ENCODE measurements at places on chromosomes 5 and 9.

DNA sequence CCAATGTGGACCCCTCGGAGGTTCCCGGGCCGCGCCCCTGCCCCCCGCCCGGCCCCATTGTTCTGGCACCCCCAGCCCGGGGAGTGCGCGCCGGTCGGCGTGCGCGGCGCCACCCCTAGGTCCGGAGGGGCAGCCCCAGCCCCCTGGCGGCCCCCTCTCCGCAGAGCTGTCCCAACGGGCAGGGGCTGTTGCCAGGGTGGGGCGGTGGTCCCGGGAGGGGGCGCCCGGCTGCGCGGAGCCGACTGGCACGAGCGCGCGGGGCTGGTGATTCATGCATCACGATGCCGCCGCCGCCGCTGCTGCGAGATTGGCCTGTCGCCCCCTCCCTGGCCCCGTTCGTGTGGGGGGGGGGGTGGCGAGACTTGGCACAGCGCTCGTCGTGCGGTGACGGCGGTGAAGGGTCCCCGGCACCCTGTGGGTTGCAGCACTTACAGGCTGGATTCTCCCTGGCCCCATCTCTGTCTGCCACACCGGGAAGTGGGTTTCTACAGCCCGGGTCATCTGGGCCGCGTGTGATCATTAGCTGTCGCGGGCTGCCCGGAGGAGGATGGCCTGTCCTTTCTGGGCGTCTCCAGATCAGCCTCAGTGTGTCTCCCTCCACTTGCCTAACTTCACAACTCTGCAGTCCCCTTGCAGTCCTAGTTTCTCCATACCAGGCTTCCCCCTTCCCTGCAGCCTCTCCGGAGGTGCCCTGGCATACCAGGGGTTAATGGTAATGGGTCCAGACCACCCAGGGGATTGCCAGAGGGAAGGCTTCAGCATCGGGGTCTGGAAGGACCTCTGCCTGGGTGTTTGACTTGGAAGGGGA lies 858 bp downstream of the NCS1 start:
- DNase-seq, result no peak

- DNase-seq, result no peak
These were observed 223.5 kb downstream of the ARRDC3 start for GRCh38 chr5:91159647-91160046.

DNA sequence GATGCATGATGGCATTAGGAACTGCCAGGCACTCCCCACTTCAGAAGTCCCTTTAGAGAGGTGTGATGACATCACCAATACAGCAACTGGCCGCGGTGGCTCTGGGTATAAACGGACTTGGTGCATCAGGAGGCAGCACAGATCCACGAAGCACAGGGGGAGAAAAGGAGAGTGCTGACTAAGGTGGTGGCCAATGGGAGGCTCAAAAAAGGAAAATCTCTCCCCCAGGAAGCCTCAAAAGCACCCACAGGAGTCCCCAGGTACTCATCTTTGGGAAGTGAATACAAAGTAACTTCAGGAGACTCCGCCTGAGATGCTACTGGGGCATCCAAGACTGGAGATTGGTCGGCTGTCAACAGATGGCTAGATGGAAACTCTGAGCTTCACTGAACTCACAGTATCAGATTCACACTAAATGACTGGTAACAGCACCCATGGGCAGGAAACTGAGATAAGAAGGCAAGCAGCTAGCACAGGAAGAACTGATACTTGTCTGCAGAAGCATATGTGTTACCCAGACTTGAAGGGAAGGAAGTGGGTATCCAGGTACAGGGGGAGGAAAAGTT lies 7.6 kb downstream of the TTC39B start:
- no peak for DNase-seq

DNA sequence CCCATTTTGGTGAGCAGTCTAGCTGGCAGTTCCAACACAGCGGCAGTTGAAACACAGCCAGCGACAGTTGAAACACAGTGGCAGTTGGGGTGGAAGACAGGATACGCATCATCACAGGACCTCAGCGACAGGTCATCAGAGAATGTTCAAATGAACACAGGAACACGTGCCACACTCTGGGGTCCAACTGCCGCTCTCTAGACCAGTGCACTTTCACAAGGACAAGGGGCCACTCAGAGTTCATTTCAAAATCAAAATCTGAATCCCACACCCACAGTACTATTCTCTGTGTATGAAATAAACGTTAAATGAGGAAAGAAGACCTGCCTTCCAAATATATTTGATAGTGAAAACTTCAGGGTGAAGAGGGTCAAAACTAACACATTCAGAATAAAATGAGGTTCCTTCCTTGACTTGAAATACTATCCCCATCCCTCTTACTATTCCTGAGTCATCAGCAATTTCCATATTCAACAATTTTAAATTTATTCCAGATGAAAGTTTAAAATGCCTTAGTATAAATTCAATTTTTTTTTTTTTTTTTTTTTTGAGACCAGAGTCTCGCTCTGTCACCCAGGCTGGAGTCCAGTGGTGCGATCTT lies 53.0 kb upstream of the SIMC1 start:
- DNase-seq, result no peak

GRCh38 chr9:110655754-110656641 lies 12.6 kb upstream of the MUSK start:
- no peak for DNase-seq

GRCh38 chr9:91558395-91558794 lies 134.8 kb upstream of the NFIL3 start:
- DNase-seq, result no peak

- DNase-seq, result no peak
These were observed 110.0 kb downstream of the STK32A start for GRCh38 chr5:147344861-147345260.

- no peak for DNase-seq
These were observed 119.8 kb upstream of the PPP1R26 start for GRCh38 chr9:135359764-135360163.

- DNase-seq, result no peak
These were observed 22.9 kb downstream of the S1PR3 start for GRCh38 chr9:89014153-89014552.

DNA sequence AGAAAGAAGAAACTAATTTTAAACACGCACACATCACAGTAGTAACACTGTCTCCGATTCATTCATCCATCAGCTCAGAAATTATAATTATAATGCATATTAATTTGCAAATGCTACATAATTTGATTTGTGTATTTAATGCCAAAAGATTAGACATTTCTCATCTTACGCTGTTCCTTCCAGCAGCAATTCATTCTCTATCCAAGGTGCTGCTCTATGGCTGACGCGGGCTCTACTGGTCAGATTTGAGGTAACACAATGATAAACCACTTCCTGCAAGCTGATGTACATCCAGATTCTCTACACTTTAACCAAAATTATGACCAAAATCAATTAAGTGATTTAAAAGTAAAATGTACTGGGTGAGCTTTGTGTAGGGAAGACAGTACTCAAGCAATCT lies 77.9 kb upstream of the ICE1 start:
- DNase-seq, result no peak

GRCh38 chr9:111825468-111826145 lies 30.9 kb upstream of the SHOC1 start:
- no peak for DNase-seq

GRCh38 chr9:75071530-75072122 lies 16.3 kb downstream of the NMRK1 start:
- no peak for DNase-seq

GRCh38 chr9:9091387-9091786 lies 1291.8 kb upstream of the DMAC1 start:
- no peak for DNase-seq

GRCh38 chr5:402615-403359 lies 40.2 kb upstream of the EXOC3 start:
- DNase-seq, result no peak

GRCh38 chr9:135926402-135927194 lies 19.3 kb upstream of the CAMSAP1 start:
- no peak for DNase-seq

- no peak for DNase-seq
These were observed 254.6 kb downstream of the ASTN2 start for GRCh38 chr9:117160254-117160653.

- DNase-seq, result no peak
These were observed 61.8 kb downstream of the KDM4C start for GRCh38 chr9:6819529-6819928.

- no peak for DNase-seq
These were observed 9.7 kb upstream of the AJM1 start for GRCh38 chr9:136832581-136832980.

GRCh38 chr9:87703636-87704276 lies 22.2 kb upstream of the CTSL start:
- DNase-seq, result no peak

GRCh38 chr5:107104040-107104995 lies 566.4 kb downstream of the EFNA5 start:
- no peak for DNase-seq

GRCh38 chr5:104267320-104268015 lies 704.9 kb upstream of the NUDT12 start:
- DNase-seq, result no peak

DNA sequence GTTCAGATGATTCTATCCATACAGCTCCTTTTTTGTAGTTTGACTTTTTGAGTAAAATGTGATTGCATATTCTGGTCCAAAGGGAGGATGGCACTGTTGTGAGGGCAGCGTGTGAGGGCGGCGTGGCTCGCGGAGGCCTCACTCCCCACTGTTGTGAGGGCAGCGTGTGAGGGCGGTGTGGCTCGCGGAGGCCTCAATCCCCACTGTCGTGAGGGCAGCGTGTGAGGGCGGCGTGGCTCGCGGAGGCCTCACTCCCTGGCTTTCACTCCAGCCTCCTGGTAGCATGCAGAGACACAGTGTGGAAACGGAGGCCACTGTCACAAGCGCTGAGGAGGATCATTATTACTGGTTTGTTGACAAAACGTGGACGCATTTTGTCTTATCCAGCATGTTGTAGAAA lies 79.0 kb downstream of the EHMT1 start:
- DNase-seq, result no peak

DNA sequence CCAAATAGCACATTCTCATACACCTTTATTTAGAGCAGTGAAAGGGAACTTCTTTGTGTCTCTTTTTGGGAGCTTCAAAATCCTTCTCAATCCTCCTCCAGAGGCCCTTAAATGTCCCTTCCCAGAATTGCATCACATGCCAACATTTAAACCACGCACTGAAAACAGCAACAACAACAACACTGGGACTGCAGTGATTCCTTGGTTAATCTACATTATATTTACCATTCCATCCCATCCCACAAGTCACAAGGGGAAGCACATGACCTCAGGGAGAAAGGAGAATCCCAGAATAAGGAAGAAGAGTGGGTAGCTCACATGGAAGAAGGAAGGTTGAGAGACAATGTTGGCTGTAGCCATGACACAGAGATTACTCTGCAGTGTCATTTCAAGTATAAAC lies 41.1 kb downstream of the ELOVL7 start:
- no peak for DNase-seq

- DNase-seq, result no peak
These were observed 67.8 kb downstream of the EFNA5 start for GRCh38 chr5:107602896-107603295.

DNA sequence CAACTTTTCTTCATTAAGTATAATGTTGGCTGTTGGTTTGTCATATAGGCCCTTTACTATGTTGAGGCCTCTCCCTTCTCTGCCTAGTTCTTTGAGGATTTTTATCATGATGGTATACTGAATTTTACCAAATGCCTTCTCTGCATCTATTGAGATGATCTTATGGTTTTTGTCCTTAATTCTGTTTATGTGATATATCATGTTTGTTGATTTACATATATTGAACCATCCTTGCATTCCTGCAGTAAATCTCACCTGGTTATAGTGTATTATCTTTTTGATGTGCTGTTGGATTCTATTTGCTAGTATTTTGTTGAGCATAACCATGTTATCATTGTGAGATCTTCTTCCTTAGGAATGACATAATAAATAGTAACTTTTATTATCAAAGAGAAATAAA lies 362.9 kb downstream of the CCDC171 start:
- DNase-seq, result no peak

- DNase-seq, result no peak
These were observed 338.6 kb upstream of the TNC start for GRCh38 chr9:115456515-115456914.

- no peak for DNase-seq
These were observed 37.5 kb upstream of the BOD1 start for GRCh38 chr5:173653822-173654523.

DNA sequence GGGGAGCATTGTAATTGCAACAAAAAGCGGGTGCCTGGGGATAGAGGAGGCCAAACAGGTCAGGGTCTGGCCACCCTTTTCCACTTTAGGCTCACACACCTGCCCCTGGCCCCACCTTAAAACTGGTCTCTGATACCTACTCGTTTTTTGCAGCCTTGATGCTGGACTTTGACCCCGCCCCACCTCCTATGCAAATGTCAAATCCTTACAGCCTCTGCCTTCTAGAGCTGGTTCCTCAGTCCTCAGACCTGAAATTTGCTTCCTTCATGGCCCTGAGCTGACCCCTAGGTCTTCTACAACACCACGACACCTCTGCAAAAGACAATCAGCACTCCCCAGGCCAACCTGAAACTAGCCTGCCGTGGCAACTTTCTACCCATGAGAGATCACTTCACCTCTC lies 37.7 kb downstream of the SMIM23 start:
- no peak for DNase-seq

DNA sequence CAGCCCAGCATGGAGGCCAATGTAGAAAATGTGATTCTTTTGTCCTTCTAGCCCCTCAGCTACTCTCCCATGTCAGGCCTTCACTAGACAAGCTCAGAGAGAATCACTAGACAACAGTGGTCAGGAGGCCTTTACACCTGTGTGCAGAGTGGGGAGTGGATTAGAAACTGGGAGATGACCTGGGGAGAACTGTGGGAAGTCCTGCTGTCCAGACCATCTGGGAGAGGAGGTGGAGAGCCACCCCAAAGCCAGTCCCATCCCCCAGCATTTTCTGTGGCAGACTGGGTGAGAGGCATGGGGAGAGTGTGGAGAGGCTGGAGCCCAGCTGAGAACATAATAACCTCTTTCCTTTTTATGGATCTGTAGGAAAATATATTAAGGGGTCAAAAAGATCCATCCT lies 452.0 kb upstream of the DMAC1 start:
- DNase-seq, result no peak

DNA sequence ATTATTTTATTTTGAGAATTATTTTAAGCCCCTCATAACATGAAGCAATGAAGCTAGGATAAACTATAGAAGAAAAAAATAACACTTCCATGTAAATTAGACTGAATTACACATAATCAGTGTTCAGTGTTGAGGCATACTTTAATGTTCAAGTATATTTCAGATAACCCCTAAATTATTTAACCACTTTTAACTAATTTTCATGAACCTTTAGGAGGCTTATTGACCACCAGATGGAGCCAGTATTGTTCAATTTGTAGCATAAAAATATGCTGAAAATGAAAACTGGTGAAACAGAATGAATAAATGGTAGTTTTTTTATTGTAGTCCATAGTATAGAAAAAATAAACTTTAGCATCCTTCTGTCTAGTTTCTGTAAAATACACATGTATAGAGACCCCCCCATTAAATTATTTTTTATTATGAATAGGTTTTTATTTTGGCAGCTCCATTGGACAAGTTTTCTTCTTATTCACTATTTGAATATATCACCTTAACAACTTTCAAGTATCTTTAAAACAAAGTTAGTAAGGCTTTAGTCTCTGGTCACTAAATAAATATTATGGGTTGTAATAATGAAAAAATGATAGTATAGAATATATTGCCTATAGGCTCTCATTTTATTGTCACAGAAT lies 190.1 kb downstream of the CWC27 start:
- no peak for DNase-seq

DNA sequence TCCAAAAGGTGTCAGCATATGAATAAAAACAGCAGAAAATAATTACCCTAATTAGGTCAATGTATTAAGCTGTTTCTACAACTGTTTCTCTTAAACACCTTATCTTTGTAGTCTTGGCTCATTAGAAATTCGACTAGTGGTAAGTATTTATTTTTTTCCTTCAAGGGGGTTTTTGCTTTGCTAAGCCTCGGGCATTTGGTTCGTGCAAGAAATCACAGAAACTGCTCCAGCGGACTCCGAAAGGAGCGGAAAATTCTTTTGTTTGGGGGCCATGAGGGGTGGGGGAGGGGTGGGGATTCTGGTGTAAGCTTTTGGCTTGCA lies 757 bp downstream of the ZBED3 start:
- no peak for DNase-seq
